ENCODE measurements at places on chromosomes 2 and 18. TPM values are rescaled to one million over a fixed set of nuclear protein-coding genes. Genes with fewer than 3 reads are reported as not detected.

GRCh38 chr18:72742002-72742401, 125.8 kb downstream of the NETO1 start:
- no peak overlapping the region for H3K4me3 ChIP-seq
- DNase-seq, result no peak
- no peaks in the 10 kb centered on the region for H3K36me3 ChIP-seq
- H3K27me3 ChIP-seq, result no peaks in the 10 kb centered on the region

DNA sequence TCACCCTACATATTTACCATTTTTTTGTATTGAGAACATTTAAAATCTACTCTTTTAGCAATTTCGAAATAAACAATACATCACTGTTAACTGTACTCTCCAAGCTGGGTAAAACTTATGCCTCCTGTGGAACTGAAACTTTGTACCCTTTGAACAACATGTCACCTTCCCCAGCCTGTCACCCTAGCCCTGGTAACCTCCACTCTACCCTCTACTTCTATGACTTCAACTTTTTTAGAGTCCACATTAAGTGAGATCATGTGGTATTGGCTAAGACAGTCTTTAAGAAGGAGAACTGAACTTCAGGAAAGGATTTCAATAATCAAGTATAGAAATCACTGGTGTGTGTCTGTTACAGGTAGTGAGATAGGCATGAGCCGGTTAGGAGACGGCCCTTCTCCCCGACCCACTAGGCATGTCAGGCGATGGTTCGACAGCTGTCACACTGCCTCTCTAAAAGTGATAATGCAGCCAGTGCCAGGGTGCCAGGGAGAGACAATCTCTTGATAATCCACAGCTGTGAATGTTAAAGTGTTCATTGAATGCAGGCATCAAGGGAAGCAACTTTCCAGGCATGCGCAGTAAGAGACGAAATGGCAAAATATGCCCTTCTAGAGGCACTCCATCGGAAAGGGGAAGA, 74.6 kb upstream of the RNF152 start:
- no peaks in the 10 kb centered on the region for H3K4me1 ChIP-seq
- no peak overlapping the region for H3K4me3 ChIP-seq
- DNase-seq, result no peak
- no peak overlapping the region for H3K27ac ChIP-seq
- H3K27me3 ChIP-seq, result no peaks in the 10 kb centered on the region

GRCh38 chr2:65420712-65421431, 11.5 kb downstream of the SPRED2 start:
- DNase-seq, result no peak
- peaks cover 30% of the 10 kb centered on the region for H3K4me1 ChIP-seq
- H3K4me3 ChIP-seq, result no peak overlapping the region

TRABD2A gene
- total RNA-seq, result 3.3 TPM

DNA sequence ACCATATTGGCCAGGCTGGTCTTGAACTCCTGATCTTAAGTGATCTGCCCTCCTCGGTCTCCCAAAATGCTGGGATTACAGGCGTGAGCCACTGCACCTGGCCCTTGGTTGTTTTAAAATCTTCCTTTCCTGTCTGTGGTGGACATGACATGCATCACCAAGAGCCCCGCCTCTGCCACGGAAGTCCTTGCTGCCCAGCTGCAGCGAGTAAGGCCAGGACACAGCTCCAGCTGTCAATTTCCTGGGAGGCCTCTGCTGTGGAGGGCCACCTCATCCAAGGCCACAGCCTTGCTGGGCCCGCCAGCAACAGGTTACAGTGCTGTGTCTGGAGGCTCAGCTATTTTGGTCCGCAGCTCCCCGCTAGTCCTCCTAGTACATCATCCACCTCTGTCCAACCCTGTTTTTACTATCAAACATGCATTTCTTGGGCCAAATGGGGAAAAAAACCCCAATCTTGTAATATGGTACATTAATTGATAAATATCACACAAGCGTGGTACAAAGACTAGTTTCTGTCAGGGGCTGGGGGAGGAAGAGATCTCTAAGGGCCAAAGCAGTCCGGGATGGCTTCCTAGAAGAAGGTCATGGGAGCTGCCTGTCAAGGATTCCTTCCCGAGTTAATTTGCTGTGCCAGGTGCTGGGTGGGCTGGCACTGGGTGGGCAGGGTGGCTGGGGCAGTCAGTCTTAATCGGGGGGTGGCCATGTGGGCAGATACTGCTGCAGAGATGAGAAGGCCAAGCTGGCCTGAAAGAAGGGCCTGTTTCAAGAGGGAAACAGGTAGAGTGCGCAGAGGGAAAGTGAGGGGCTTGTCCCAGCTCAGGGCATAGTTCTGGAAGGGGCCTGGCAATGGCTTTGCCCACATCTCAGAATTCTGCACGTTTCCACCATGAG, 100.5 kb downstream of the INHBB start:
- no peak overlapping the region for H3K4me3 ChIP-seq
- no peaks in the 10 kb centered on the region for H3K36me3 ChIP-seq
- H3K27me3 ChIP-seq, result peaks cover 36% of the 10 kb centered on the region
- peaks cover 6% of the 10 kb centered on the region for H3K4me1 ChIP-seq
